ENCODE measurements at places on chromosomes 3 and 15. TPM values are rescaled to one million over a fixed set of nuclear protein-coding genes. Genes with fewer than 3 reads are reported as not detected.
A peak's percentile ranks its signal among the peaks of the same experiment; 100 is the strongest.

DNA sequence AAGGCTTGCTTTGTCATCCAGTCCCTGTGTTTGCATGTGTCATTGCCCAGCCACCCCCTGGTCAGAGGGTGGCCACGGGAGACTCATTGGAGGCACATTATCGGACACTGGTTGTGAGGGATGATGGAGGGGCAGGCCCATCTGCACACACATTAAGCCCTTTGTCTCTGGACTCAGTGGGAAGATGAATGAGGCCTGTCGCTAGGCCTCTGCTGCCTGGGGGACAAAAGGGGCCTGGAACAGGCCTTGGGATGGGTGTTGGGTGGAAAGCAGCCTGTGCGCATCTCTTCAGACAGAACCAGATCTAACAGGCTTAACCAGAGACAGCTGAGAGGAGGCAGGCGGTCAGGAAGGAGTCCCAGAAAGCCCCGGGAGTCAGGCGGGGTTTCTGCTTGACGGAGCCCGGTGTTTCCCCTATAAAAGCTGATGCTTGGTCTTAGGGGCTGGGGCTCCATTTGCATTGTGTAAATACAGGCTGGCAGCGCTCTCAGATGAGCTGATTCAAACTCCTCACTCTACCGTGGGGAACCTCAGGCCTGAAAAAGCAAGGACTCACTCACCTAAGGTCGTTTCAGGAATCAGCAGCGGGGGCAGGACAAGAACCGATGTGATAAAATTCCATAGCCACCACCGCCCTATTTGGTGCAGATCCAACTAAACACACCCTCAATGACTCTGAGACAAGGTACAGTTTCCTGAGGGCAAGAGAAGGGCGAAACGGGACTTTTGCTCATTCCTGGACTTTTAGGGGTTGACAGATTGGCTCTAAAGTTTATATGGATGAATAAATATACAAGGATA, 17.1 kb upstream of the SKIC8 start:
- peak; percentile 47 for DNase-seq

Gene DAPK2
- 20.6 TPM for total RNA-seq

Gene NANOGP8
- 1.3 TPM for total RNA-seq

Gene RNF111
- 68.2 TPM for total RNA-seq

DNA sequence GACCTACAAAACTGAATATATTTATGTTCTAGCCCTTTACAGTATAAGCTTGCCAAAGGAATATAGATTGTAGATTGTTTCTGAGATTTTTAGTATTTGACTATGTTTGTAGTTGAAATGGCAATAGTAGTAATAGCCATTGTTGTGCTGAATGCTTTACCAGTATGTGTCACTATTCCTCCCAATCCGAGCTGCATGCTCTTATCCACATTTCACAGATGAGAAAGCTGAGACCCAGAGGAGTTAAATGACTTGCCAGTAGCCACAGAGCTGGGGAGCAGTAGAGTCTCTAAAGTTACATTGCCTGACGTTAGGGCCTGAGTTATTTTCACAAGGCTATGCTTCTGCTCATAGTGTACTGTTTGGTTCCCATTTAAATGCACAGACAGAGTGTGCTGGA, 3.3 kb upstream of the GLB1 start:
- no peak for DNase-seq

- DNase-seq: no peak
Observed at GRCh38 chr3:46282696-46283095, 40.4 kb downstream of the CCR3 start.

Gene GCNT3
- total RNA-seq: not detected

DNA sequence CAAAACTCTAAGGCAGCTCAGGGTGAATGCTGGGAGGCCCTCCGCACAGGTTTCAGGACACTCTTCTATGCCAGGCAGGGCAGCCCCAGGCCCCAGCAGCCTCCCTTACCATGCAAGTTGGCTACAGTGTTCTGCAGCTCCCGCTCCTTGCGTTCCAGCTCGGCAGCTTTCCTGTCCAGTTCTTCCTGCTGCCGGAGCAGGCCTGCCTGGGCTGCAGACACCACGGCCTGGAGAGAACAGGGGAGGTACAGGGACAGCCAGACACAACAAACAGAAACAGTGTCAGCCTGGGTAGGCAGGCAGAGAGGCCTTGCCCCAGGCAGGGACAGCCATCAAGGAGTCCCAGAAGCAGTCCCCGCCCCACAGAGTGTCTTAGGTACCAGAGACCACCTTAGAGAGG, 9.0 kb upstream of the ULK3 start:
- DNase-seq: no peak

DNA sequence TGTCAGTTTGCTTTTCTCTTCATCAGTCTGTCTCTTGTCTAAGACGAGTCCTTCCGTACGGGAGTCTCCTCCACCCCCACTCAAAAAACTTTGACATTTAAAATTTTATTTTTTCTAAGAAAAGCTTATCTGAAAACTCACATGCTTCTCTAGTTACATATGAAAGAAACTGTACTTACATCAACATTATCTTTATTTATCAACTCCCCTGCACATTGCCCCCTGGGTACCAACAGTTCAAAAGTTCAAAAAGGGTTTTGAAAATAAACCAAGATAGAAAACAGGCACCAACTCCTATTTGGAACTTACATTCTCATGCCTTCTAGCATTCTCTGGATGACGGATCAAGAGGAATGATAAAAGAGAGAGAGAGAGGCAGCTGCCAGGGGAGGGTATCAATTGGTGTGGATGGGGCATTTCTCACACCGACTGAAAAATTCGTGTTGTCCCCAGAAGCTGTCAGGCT, 182.5 kb downstream of the FOXP1 start:
- no peak for DNase-seq
